Lung (tissue), 17 donors: ENCODE measurements at places on chromosomes 4 and X. TPM values are rescaled to one million over a fixed set of nuclear protein-coding genes. Genes with fewer than 3 reads are reported as not detected.

P2RY8 gene
- total RNA-seq: 8.3 TPM

PALLD gene
- total RNA-seq: 94.7 TPM

DNA sequence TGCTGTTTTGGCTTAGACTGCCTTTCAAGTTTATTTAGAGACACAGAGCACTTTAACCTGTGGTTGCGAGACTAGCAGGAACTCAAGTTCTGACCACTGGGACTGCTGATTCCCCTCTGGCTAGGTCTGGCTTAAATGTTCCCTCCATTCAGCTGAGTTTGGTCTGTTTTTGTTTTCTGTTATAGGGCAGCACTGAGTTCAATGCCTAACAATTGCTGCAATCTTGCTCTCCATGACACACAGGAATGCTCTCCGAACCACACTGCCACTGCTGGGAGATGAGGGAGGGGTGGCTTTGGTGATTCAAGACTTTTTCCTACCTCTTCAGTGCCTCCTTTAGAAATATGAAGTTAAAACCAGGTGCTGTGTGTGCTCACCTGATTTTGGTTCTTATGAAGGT, 106.3 kb upstream of the EOLA2 start:
- no peak for DNase-seq
- no peaks in the 10 kb centered on the region for H3K36me3 ChIP-seq
- no peaks in the 10 kb centered on the region for H3K4me1 ChIP-seq
- H3K4me3 ChIP-seq: no peak overlapping the region

ARHGAP6 gene
- total RNA-seq: 18.2 TPM

MAGEE1 gene
- total RNA-seq: 2.4 TPM

DNA sequence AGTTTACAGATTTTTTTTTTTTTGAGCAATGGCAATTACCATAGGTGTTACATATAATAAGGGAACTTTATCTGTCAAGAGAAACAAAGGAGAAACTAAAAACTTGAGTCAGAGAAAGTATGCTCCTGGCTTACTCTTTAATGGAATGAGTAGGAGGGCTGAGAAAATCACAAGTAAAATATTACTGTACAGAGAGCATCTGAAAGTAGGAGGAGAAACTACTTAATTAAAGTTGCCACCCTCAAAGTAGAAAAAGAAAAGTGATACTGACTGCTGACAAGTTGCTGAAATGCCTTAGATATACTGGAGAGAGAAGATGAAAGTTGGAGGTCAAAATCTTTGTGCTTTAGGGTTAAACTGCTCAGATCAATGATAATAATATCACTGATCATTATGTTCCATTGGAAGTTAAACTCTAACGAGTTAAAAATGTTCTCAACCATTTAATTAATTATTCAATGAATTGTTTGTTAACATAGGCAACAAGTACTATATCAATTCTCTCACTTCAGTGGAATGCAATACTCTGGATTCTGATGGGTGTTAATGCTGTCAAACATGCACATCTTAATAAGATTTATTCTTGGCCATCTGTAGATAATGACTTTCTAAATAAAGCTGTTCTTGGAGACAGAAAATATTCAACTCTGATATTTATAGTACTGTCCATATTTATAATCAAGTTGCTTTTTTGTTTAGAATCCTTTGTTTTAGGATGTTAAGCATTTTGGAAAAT, 61.2 kb upstream of the CAMK2D start:
- no peak for DNase-seq
- no peaks in the 10 kb centered on the region for H3K27me3 ChIP-seq
- no peak overlapping the region for H3K27ac ChIP-seq
- H3K4me3 ChIP-seq: no peak overlapping the region

DNA sequence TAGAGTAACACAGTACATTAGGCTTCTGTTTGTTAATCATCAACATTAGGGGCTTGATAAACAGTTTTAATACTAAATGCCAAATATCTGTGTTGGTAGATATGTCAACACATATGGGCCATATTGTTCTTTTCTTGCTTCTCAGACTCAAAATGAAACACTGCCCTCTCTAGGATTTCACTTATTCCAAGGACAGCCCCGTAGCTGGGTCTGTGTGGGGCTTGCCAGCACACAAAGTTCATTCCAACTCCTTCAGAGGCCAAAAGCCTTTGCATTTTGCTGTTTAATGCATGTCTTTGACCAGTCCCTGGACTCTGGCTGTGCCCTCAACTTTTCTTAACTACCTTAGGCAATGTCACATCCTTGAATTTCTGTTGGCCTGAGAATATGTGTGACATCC, 102.0 kb upstream of the ZNF827 start:
- no peaks in the 10 kb centered on the region for H3K4me1 ChIP-seq
- H3K27ac ChIP-seq: no peak overlapping the region
- DNase-seq: no peak
- H3K4me3 ChIP-seq: no peak overlapping the region
- no peaks in the 10 kb centered on the region for H3K36me3 ChIP-seq

CENPI gene
- 0.71 TPM for total RNA-seq

DNA sequence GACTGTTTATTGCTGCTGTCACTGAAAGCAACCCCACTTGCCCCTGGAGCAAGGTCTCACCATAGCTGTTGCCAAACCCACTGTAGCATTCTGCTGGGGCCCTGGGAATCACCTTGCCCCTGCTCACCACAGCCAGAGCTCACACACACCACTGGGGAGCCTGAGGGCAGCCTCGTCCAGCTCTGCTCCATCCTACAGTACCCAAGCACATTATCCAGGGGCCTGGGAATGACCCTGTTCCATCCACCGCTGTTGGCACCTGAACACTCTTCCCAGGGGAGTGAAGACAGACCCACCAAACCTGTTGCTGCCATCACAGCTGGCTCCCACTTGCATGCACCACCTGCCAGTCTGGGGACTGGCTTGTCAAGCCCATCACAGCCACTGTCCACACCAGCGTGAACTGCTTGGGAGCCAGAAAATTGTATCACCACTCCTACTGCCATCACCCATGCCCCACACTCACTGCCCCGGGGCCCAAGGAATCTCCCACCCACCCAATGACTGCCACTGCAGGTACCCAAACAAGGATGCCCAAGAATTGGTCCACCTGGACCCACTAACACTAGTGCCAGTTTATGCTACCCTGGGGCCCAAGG, 811.3 kb downstream of the KLHL13 start:
- no peak overlapping the region for H3K27ac ChIP-seq
- H3K4me1 ChIP-seq: no peaks in the 10 kb centered on the region
- H3K36me3 ChIP-seq: no peaks in the 10 kb centered on the region
